Stimulated activated CD4-positive, alpha-beta T cell treated with anti-CD3 and anti-CD28 coated beads, Interleukin-1b, Interleukin-23, amount 100 ng/mL, for 24 hours (primary cell): ENCODE measurements at places on chromosomes 1 and 21.

DNA sequence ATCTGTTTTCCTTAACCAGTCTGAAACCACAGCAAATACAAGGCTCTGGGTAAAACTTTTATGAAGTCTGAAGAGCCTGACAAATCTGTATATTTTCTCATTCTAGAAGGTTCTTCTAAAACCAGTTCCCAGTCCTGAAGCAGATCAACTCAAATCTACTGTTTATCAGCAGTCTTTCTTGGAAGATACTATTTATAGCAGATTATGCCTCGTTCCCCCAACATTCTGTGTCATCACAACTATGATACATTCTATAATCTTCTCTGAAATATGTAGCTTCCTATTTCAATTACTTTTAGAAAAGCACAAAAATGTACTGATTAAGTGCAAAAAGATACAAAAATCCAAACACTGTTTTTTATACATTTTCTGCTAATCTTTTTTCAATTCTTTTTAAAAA, 67.5 kb downstream of the NIBAN1 start:
- no peak for DNase-seq

DNA sequence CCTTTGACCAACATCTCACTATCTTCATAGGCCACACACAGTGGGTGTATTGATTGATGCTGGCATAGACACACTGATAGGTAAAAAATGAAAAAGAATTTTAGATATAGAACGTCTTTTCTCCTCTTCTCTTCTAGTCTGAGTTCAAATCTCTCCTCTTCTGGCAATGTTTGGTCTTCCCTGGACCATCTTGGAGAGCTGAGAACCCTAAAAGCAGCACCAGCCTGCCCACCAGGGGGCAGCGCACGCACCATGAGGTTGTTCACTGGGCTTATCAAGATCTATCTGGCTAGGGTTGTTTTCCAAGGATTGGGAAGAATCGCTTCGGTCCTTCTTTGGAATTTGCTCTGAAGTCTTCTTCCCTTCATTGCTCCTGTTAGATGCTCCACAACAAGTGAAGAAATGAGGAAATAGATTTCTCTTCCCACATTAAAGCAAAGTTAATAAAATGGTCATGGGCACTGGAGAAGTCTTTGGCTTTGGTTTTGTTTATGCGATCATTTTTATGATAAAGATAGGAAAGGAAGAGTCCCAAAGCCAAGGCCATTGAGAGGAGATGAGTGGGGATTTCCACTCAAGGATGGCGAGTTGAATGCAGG, 104.0 kb upstream of the OLIG2 start:
- DNase-seq = no peak

DNA sequence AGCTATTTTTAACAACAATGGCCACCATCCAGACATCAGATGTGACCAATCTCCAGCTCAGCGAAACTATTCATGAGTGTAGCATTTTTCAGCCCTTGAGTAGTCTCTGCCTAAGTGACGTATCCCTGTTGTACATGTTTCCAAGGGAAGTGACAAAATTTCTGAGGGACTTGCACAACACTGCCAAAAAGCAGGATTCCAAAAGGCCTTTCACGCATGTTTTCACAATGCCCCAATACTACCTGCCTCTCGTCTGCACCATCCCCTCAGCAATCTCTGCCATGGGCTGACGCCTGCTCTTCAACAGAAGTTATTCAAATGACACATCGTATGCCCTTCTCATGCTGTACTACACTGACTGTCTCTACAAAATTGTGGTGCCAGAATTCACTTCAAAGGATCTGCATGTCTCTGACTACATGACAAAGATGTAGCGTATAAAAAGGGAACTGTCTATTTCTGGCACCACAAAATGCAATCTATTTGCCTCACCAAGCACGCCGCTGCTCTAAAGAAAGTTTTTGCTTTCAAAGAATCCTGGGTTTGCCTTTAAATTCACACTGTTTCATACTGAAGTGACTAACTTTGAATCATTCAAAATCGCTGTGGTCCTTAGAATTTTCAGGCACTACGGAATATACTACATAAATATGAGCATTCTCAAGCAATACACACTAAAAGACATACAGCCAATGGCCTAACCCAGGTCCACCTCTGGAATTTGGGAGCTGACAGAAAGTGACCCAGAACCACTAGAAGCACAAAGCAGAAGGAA, 32.9 kb downstream of the JAK1 start:
- DNase-seq = no peak

DNA sequence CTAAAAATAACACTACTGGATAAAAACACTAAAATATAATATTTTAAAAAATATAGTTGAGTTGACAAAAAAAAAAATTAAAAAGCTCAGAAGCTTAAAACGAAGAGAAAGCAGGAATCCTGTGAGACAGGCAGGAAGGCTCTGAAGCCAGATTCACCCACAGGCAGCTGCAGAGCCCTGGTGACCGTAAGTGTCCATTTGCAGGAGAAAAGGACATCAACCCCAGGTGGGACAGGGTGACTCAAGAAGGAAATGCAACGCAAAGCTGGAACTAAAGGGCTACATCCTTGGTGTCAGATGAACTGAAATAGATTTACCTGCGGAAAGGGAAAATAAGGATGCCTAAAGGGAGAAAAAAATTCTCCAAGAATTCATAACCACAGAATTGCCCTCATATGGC, 46.8 kb downstream of the USP24 start:
- DNase-seq = no peak

- DNase-seq = no peak
These were observed 165.8 kb upstream of the C1orf105 start for GRCh38 chr1:172254521-172255222.

DNA sequence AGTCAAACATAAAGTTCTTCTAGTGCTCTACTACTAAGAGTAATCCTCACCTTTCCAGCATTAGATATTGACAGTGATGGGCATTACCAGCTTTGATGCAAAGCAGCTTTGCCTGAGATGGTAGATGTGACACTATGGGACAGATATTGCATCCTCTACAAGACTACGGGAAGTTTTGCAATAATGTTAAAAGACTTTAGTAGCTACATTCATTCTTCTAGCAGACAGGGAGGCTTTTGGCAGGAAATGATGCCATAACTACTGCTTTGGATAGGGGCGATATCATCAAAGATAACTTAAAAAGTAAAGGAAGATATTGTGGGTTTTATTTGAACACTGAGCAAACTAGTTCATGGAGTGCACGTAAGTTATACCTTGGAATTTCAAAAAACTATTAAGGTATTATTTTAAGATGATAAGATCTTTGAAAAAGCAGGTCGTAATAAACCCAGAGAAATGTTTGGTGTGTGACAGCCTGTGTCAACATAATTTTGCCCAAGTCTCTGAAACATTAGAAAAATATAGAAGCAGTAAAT, 368.3 kb upstream of the TMPRSS15 start:
- DNase-seq = no peak

- no peak for DNase-seq
These were observed 52.3 kb upstream of the COL18A1 start for GRCh38 chr21:45352621-45353139.

DNA sequence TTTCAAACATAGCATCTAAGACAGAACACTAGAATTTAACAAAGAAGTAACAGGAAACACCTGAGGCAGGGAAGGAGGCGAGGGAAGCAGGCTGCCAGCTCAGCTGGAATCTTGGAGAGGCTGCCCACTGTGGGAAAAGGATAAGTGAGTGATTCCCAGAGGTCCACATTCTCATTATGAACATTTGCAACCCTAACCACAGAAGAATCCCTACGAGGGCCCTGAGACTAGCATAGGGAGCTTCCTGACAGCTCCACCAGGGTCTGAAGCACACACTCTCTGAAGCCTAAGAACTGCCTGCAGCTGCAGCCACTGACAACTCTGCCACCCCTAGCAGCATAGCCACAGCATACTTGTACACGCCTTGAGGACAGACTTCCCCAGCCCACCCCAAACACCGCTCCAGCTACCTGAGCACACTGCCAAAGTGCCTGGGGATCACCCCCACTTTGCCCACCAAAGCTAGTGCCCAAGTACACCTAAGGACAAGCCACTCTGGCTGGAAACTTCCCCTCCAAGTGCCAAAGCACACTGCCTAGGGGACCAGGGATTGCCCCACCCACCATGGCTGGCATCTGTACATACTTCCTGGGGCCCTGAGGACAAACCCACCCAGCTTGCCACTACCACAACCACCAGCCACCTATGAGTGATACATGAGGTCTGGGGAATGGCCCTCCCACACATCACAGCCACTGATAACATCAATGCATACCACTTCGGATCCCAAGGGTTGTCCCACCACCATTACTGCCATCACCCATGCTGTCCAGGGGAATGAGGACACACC, 76.6 kb upstream of the GUCA2A start:
- no peak for DNase-seq

DNA sequence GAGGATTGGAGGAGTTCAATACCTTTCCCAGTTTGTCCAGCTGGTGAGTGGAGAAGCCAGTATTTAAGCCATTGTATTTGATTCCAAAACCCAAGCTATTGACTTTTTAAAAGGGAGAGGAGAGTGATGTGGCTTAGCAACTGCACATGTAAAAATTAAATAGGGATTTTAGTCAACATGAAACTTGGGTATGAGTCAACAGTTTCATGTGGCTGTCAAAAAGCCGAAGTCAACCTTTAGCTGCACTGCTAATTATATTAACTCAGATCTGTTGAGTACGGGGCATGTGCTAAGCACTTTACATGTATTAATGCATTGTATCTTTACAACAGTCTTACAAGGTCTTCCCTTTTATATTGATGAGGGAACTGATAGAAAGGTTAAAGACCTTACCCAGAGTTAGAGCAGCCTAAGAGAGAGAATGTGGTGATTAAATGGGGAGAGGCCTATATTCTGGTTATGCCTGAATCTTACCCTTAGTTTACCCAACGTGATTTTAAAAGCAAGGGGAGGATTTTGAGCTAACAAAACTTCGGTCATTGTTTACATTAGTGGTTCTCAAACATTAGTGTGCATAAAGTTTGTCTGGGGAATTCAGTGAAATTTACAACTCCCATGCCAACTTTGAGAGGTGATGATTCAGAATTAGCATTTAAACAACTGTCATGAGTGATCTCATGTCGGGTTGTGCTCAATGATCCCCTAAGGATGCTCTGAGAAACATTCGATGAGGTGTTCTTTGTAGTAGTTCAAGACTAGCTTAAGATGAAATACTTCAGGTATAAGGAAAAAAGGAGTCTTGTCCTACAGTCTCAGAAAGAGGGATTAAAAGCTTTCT, 6.9 kb upstream of the SLC35F3 start:
- no peak for DNase-seq

DNA sequence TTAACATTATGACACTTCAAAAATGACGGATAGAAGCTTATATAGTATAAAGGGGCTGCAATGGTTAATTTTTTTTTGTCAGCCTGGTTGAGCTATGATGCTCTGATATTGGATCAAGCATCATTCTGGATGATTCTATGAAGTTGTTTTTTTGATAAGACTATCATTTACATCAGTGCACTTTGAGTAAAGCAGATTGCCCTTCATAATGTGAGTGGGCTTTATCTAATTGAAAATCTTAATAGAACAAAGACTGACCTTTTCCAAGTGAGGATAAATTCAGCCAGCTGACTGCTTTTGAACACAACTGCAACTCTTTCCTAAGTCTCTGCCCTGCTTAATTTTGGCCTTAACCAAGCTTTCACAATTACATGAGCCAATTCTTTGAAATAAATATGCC, 1476.2 kb downstream of the NCAM2 start:
- no peak for DNase-seq

DNA sequence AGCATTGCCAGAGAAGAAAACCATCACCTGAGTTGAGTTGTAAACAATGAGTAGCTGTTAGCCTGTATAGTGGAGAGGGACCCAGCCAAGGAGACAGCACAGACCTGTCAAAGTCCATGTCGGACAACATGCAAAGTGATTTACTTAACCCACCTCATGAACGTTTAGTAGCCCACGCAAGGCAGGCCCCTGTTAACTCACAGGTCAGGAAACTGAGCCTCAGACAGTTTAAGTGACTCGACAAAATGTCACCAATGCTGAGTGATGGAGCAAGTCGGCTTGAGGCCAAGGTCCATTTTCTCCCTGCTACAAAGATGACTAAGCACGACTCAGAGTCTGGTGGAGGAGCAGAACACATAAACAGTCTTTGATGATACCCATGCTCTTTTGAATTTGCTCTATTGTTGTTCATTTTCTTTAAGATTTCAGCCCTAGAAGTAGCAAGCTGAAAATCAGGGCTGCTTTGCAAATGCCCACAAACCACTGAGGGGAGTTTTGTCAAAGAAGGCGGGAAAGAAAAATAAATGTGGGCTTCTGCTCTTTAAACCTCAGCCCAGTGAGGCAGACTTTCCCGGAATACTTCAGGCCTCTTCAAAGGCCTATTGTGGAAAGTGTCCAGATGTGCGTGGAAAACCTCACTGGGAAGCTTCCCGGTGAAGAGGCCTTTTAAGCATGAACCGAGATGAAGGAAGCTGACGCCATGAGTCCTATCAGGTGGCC, 83.8 kb upstream of the HOOK1 start:
- DNase-seq = no peak

GRCh38 chr1:96424877-96425276, 296.7 kb upstream of the PTBP2 start:
- no peak for DNase-seq

GRCh38 chr1:206812471-206812870, 40.2 kb upstream of the IL10 start:
- DNase-seq = no peak

DNA sequence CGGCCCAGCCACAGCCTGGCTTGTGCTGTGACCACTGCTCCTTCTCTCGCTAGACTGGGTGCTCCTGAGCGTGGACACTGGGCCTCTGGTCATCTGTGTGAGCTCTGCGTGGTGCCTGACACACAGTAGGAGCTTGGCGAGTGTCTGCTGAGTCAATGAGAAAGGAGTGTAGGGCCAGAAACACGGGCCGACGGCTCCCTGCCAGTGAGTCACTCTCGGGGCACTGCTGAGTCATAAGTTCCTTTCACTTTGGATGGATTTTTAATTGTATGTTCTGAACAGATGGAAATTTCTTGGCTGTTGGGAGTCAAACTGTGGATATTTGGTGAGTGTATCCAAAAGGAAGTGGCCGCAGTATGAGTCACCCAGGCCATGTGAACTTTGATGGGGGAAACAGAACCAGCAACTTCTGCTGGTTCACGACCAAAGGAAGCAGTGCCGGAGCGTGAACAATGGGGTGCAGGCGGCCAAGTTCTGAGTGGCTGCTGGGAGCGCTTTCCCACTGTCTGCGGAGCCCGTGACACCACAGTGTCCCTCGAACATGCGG, 41.0 kb upstream of the COL18A1 start:
- DNase-seq = no peak

- no peak for DNase-seq
These were observed 250.5 kb upstream of the DUSP10 start for GRCh38 chr1:221992427-221992826.

DNA sequence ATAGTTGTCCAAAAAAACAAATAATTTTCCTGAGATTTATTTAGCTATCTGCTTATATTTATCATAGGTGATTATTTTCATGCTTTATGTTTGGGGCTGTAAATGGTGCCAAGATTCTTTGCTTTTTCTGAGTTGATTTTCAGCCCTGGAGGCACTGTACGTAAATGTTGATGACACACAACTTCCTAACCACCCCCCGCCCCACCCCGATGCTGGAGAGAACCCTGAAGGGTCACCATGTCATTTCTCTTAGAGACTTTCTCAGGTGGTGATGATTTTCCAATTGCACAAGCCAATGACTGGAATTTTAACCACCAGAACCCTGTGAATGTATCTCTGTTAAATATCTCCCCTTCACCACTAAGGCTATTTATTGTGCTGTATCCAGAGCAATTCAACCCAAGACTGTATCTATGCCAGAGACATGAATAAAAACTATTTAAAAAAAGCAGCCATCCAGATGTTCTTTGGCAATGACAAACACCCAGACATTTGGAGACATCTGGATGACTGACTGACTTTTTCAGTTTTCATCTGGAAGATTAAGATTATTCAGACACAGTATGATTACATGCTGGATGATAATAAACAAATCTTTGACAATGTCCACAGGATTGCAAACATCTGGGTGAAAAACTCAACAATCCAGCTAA, 346.0 kb downstream of the LMX1A start:
- DNase-seq = no peak
